ENCODE measurements at places on chromosomes 11 and 22.

DNA sequence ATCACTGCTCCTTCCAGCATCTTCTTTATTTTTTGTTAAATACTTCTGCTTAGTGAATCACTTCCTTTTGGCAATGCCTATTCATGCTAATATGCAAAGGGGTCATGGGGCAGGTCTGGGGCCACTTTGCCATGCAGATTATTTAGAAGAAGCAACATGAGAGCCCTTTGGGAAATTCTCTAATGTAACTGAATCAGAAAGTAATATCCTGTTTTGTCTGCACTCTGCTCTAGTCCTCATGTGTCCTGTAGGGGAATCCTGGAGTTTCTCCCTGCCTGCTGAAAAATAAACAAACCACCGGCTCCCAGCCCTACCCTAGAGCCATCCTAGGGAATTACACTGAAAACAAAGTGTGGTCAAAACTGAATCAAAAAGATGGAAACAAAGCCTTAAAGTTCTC is 176.5 kb upstream of the POU2AF2 start:
- no peak for DNase-seq

GRCh38 chr11:64044730-64045393 is 9.1 kb downstream of the FLRT1 start:
- no peak for DNase-seq

DNA sequence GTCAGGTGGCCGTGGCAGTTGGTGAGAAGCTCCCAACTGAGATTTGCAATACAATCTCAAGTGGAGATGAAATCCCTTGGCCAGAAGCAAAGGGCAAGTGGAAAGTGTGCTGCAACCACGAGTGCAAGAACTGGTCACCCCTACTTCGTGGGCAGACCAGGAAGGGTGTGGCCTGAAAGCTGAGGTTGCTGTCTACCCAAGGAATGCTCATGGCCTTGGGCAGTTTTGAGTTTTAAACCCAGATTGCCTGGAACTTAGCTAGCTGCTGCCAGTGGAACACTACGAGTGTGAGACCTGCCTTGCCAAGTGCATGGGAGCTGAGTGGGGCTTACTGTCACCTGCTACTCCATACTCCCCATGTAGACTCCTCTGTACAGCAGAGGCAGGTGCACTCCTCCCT is 113.3 kb upstream of the FAT3 start:
- DNase-seq: no peak

DNA sequence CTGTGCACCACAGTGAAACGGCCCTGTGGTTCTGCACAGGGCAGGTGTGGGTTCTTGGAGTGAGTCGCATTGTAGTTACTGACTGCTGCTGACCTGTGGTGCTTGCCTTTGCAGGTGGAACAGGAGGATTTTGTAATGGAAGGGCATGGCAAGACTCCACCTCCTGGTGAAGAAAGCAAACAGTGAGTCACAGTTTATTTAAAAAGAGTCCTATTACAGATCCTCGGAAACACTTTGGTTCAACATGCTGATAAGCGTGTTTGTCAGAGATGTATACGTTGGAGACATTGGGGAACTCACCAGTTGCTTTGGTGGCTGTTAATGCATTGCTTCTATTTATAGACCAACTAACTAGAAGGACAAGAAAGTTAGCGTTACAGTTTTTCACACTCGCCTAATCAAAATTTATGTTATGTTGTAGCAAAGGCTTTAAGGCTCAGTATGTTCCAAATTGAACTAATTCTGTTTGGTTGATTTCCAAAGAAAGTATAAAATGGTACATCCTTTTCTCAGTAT is 21.7 kb upstream of the TNRC6B start:
- DNase-seq: no peak

GRCh38 chr22:46674367-46674781 is 54.2 kb downstream of the GRAMD4 start:
- DNase-seq: peak; percentile 93

DNA sequence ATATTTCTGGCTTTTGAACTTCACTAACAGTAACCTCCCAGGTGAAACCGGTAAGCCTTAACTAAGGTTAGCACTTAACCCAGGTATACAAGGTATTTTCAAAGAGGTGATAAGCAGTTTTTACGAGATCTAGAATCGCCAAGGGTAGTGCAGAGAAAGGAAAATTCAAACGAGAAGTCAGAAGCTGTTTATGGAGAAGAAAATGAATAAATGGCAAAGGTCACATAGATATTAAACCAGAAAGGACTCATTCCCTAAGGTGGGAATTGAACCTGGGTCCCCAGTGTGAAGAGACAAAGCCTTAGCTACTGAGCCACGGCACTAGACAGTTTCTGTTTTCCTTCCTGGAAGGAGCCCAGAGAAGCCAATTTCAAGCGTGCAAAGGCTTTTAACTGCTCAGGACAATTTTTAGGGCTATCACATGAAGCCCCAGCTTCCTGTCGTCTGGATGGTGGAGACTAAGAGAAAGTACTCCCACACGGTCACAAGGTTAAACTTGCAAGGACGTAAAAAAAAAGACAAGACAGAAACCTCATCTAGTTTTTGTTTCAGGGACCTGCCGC is 5.7 kb upstream of the C1QTNF6 start:
- DNase-seq: peak; percentile 44

GRCh38 chr11:23780231-23780630 is 716.6 kb upstream of the LUZP2 start:
- DNase-seq: no peak

DNA sequence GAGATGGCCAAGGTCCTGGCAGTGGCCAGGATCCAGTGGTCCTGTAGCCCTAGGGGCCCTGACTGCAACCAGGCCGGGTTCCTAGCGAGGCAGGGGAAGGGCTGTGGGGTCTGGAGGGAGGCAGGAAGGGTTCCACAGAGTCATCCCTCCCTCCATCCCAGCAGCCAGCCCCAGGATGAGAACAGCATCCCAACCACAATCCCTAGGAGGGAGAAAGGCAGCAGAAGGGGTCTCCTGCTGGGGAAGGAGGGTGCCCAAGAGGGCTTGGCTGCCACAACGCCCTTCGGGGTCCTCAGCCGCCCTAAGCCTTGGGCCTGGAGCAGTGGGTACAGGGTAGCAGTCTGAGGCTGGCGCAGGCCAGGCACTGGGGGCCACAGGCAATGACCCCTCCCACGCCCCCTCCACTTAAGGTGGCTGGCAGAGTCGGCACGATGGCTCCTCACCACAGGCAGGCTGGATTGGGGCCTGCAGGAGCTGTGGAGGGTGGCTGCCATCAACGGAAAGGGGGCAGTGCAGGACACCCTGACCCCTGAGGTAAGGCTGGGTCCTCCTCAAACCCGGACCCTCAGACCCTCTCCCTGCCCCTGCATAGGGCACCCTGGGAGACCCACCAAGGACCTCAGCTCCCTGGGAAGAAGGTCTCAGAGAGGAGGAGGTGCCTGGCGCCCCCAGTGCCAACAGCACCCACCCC is 7.2 kb downstream of the SLC22A12 start:
- no peak for DNase-seq

GRCh38 chr22:28424427-28425080 is 255.1 kb downstream of the TTC28 start:
- no peak for DNase-seq

DNA sequence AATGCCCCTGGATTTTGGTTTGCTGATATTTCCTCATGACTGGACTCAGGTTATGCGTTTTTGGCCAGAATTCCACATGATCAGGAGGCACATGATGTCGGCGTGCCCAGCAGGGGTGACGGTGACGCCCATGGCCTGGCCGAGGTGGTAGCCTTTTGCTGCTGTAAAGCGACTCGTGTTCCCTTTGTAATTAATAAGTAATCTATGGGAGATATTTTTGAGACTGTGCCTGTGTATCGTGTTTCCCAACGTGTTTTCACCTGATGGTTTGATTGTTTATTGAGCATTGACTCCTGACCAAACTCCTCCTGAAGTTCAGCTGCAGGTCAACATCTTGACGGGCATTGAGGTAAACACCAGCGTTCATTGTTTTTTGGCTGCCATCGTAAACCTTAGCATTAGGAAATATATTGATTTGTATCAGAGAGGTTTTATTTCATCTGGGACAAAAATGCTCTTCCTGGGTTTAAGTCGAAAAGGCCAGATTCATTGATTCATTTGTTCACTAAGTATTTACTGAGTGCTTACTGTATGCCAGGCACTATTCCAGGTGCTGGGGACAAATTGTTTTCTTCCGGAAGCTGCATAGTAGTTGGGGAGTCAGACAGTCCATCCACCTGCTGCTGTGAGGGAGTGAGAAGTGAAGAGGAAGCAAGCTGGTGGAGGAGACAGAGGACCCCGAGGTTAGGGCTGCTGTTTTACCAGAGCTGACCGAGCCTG is 23.6 kb downstream of the DCPS start:
- no peak for DNase-seq

DNA sequence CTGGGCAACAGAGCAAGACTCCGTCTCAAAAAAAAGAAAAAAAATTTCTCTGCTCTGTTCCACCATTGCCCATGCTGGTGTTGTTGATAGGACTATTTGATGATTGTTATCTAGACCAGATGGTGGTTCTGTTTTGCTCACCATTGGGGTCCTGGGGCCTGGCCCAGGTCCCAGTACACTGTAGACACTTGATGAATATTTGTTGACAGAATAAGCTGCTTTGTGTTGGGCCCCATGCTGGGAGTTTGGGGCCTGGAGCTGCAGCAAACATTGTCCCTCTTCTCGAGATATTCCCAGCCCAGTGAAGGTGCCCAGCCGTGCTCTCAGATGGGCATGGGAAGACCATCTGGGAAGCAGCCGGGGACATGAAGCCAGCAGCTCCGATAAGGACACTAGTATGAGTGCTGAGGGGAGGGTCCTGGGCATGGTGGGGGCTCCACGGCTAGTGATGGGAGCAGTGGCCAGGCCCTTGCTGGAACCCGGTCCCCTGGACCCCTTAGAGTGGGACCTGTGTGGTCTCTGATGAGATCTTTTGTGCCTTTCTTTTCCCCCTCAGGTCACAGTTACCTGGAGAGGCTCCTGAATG is 13.6 kb downstream of the INCENP start:
- no peak for DNase-seq

- DNase-seq: no peak
Measured at GRCh38 chr22:47328550-47329243, 566.2 kb downstream of the TBC1D22A start.

GRCh38 chr11:75582895-75583717 is 21.1 kb downstream of the SERPINH1 start:
- DNase-seq: peak; percentile 74

DNA sequence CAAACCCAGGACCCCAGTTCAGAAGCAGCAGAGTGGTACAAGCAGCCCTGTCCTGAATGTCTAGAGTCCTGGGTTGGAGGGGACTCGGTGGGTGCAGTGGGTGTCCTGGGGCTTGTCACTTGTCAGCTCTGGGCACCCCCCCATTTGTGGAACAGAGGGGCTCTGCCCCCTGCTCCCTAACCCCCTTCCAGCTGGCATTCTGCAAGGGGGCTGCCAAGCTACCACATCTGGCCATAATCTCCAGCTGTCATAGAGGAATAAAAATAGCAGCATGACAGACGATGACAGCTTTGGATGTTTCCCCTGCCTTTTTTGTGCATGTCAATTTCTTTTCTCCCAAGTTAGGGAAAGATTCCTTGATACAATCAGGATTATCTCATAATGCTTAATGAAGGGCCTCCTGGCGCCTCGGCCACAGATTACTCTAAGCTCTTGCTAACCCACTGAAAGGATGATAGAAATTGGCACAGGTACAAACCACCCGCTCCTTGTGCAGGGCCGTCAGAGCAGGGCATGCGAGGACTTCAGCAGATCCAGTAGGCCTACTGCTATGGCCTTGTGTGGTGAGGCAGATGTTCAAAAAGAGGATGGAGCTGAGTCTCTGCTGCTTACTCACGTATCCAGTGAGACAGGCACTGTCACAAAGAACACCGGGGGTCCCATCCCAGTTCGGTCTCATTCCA is 83.0 kb downstream of the ISX start:
- DNase-seq: no peak

All from activated CD4-positive, alpha-beta memory T cell treated with anti-CD3 and anti-CD28 coated beads, Interleukin-2, amount 10 ng/mL, durations not matched to agents 7 days and 5 days (primary cell).